Type B pancreatic cell (in vitro differentiated cells): ENCODE measurements at places on chromosomes 1 and 21.

DNA sequence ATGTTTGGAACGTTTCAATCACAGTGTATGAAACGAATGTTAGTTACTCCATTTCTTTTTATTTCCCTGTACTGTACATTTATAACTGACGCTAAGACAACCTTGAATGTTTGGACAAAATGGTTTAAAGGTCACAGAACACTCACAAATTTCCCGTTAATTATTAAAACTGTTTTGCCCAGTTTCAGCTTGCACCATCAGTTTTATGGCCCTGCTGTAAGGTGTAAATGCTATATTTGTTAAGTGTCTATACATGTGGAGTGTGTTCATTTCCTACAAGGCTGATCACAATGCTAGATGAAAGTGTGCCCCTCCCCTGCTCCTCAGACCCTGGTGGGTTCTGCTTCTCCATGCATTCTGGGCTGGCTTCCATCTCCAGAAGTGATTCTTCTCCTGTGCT, 57.9 kb upstream of the ETS2 start:
- no peak overlapping the region for H3K4me3 ChIP-seq
- peaks cover 6% of the 10 kb centered on the region for H3K4me1 ChIP-seq
- no peak for DNase-seq
- no peak overlapping the region for H3K27ac ChIP-seq
- H3K27me3 ChIP-seq = peaks cover 41% of the 10 kb centered on the region

DNA sequence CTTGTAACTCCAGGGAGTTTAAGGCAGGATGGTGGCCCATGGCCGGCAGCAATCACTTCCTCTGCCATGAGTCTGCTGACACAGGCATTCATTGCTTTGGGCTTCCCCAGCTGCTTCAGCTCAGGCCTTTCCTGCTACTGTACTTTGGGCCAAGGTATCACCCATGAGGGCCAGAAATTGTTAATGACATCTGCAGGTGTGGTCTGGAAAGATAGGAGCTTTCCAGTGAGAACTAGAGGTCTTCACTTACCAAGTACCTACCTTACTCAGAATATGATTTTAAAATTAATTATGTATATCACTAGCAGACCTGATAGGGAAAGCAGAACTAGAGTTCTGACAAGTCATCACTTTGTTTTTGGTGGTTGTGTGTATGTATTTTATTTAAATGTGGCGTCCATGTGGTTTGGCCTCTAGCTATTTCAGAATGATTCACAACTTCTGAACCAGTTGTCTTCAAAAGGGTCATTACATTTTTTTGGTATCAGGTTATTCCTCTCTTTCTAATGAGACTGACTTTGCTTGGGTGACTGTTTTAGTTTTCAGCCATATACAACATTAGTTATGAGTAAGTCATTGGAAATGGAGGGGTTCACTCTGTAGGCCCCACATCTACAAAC, 2.7 kb downstream of the RGL1 start:
- no peak for DNase-seq
- H3K27ac ChIP-seq = no peak overlapping the region
- H3K27me3 ChIP-seq = no peaks in the 10 kb centered on the region
- peak overlapping the region; percentile 95 for H3K4me3 ChIP-seq
- H3K36me3 ChIP-seq = peaks cover 28% of the 10 kb centered on the region

- peaks cover 8% of the 10 kb centered on the region for H3K27me3 ChIP-seq
- H3K36me3 ChIP-seq = no peaks in the 10 kb centered on the region
- no peaks in the 10 kb centered on the region for H3K4me1 ChIP-seq
- H3K27ac ChIP-seq = no peak overlapping the region
- H3K4me3 ChIP-seq = no peak overlapping the region
- no peak for DNase-seq
Observed at GRCh38 chr1:239954836-239955235, 136.8 kb upstream of the FMN2 start.

GRCh38 chr1:213698092-213698702, 289.6 kb upstream of the PROX1 start:
- no peaks in the 10 kb centered on the region for H3K4me1 ChIP-seq
- peaks cover 5% of the 10 kb centered on the region for H3K27me3 ChIP-seq
- no peaks in the 10 kb centered on the region for H3K36me3 ChIP-seq
- H3K27ac ChIP-seq = no peak overlapping the region
- DNase-seq = no peak

- no peak for DNase-seq
- H3K36me3 ChIP-seq = no peaks in the 10 kb centered on the region
- peaks cover 11% of the 10 kb centered on the region for H3K4me1 ChIP-seq
- H3K4me3 ChIP-seq = no peak overlapping the region
- no peaks in the 10 kb centered on the region for H3K27me3 ChIP-seq
Observed at GRCh38 chr1:170806961-170807360, 128.4 kb upstream of the MROH9 start.

DNA sequence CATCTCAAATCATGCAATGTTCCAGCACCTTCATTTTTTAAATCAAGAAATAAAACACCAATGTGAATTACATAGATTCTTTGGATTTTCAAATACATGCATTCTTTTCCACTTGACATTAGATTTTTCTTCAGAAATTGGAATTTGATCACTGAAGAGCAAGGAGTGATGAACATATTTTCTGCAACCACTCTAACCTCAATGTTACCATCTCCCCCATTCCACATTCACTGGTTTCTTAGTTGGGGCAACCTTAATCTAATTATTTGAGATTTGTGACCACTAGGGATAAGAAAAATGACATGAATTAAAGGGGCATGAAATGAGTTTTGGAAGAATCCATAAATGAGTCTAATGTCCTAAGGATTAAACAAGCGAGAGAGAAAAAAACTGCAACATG, 168.7 kb upstream of the NR5A2 start:
- no peak overlapping the region for H3K4me3 ChIP-seq
- no peaks in the 10 kb centered on the region for H3K36me3 ChIP-seq
- no peak overlapping the region for H3K27ac ChIP-seq
- H3K4me1 ChIP-seq = peaks cover 16% of the 10 kb centered on the region

- H3K27ac ChIP-seq = peak overlapping the region; percentile 73
- no peak for DNase-seq
- no peaks in the 10 kb centered on the region for H3K27me3 ChIP-seq
- peaks cover 13% of the 10 kb centered on the region for H3K4me1 ChIP-seq
Observed at GRCh38 chr1:110011527-110012041, 22.8 kb upstream of the STRIP1 start.

DNA sequence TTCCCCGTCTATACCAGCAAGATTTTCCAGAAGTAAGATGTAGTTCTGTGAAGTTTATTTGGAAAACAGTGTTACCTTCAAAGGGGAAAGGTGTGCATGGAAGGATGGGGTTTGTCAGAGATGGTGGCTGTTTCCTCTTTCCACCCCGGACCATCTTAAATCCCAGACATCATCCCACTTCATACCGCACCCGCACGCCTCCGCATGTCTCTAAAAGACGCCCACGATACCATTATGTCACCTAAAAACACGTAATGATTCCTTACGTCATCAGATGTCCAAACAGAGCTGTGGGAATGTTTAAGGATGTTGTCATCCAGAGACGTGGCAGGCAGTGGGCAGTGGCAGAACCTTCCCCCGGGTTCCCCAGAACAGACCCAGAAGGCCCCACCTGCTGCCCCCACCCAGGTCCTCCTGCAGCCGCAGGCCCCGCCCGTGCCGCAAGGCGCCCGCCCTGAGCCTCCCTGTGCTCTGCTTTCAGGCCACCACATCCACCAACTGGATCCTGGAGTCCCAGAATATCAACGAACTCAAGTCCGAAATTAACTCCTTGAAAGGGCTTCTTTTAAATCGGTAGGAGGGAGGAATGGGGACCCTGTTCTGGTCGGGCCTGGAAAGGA, 152.2 kb downstream of the PEX14 start:
- peaks cover 12% of the 10 kb centered on the region for H3K36me3 ChIP-seq
- H3K4me1 ChIP-seq = peaks cover 25% of the 10 kb centered on the region
- no peak overlapping the region for H3K4me3 ChIP-seq
- DNase-seq = no peak
- no peak overlapping the region for H3K27ac ChIP-seq

- no peak for DNase-seq
- H3K27me3 ChIP-seq = peaks cover 13% of the 10 kb centered on the region
Observed at GRCh38 chr21:36980280-36981048, 14.0 kb upstream of the HLCS start.

DNA sequence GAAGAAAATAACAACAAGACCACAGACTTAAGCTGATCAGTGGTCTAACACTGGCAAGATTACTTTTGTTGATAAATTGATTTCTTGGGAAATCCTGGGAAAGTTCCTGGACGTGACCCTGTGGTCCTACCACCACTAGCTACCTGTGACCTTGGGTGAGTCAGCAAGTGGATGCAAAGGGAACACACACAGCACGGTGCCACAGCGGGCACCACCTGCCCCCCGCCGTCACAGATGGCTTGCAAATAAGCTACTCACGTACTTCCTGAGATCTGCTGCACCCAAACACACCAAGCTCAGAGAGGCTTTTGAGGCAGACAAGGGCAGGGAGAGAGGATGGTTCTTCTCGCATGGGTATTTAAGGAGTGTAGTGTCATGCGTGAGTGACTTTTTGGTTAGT, 12.7 kb downstream of the CFAP298 start:
- no peaks in the 10 kb centered on the region for H3K27me3 ChIP-seq
- H3K4me1 ChIP-seq = no peaks in the 10 kb centered on the region
- H3K4me3 ChIP-seq = no peak overlapping the region
- no peak for DNase-seq

DNA sequence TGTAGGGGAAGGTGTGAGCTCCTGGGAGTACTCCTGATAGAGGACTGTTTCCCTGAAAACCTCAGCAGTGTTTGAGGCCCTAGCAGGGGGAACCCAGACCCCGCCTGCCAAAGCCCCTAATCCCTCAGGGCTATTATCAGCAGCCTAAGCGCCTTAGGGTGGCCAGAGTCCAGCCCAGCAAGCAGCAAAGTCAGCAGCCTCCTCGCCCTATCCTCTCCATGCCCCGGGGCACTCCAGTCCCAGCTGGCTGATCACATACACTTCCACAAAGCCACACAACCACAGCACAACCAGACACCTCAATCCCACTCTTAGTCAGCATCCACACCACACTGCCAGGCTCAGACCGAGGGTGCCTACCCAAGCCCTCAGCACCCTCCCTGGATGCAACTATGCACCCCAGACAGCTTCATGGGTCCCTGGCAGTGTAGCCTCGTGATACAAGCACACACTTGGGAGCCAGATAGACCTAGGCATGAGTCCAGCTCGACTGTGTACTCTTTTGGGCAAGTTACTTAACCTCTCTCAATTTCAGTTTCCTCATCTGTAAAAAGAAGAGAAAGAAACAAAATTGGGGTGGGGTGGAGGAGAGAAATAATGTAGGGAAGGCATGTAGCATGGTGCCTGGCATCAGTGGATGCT, 7.1 kb downstream of the IGSF9 start:
- no peaks in the 10 kb centered on the region for H3K27me3 ChIP-seq
- peaks cover 55% of the 10 kb centered on the region for H3K4me1 ChIP-seq
- peaks cover 17% of the 10 kb centered on the region for H3K36me3 ChIP-seq
- peak overlapping the region; percentile 64 for H3K4me3 ChIP-seq
- peak overlapping the region; percentile 56 for H3K27ac ChIP-seq
- no peak for DNase-seq

- peak overlapping the region; percentile 98 for H3K27ac ChIP-seq
- no peaks in the 10 kb centered on the region for H3K27me3 ChIP-seq
- H3K4me3 ChIP-seq = peak overlapping the region; percentile 67
- no peak for DNase-seq
Observed at GRCh38 chr1:182235952-182236650, 155.5 kb downstream of the GLUL start.

- peaks cover 29% of the 10 kb centered on the region for H3K27me3 ChIP-seq
- peaks cover 54% of the 10 kb centered on the region for H3K4me1 ChIP-seq
- H3K27ac ChIP-seq = no peak overlapping the region
- H3K4me3 ChIP-seq = no peak overlapping the region
- peaks cover 8% of the 10 kb centered on the region for H3K36me3 ChIP-seq
Observed at GRCh38 chr1:230123280-230124185, 56.5 kb downstream of the GALNT2 start.

- no peak for DNase-seq
- H3K4me3 ChIP-seq = no peak overlapping the region
- no peak overlapping the region for H3K27ac ChIP-seq
Observed at GRCh38 chr1:86089765-86090164, 66.8 kb downstream of the COL24A1 start.

GRCh38 chr1:207858281-207858680, 52.6 kb downstream of the CD34 start:
- H3K27ac ChIP-seq = no peak overlapping the region
- peaks cover 7% of the 10 kb centered on the region for H3K4me1 ChIP-seq
- H3K27me3 ChIP-seq = no peaks in the 10 kb centered on the region
- no peak overlapping the region for H3K4me3 ChIP-seq
- H3K36me3 ChIP-seq = no peaks in the 10 kb centered on the region

GRCh38 chr1:20578062-20578461, 10.8 kb upstream of the CDA start:
- H3K4me1 ChIP-seq = no peaks in the 10 kb centered on the region
- H3K36me3 ChIP-seq = no peaks in the 10 kb centered on the region
- no peak overlapping the region for H3K4me3 ChIP-seq
- H3K27ac ChIP-seq = no peak overlapping the region
- peaks cover 33% of the 10 kb centered on the region for H3K27me3 ChIP-seq

- no peaks in the 10 kb centered on the region for H3K27me3 ChIP-seq
- no peak for DNase-seq
- H3K27ac ChIP-seq = peak overlapping the region; percentile 26
- H3K4me1 ChIP-seq = peaks cover 23% of the 10 kb centered on the region
- no peaks in the 10 kb centered on the region for H3K36me3 ChIP-seq
Observed at GRCh38 chr1:2290595-2291510, 62.7 kb downstream of the SKI start.

DNA sequence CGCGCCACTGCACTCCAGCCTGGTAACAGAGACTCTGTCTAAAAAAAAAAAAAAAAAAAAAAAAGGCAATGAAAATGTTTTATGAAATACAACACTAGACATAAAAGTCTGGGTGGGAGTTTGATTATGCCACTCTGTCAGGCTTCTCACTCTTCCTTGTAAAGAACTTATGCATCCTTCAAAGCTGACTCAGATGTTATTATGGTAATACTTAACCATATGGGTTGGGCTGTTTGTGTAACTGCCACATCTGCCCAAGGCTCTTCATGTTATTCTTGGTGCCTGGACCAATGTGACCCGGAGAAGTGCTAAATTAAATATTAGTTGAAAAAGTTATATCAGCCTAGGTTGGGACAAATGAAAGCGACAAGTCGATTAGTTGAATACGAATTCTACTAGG, 23.8 kb downstream of the FAM89A start:
- H3K36me3 ChIP-seq = peaks cover 10% of the 10 kb centered on the region
- no peaks in the 10 kb centered on the region for H3K4me1 ChIP-seq
- H3K4me3 ChIP-seq = no peak overlapping the region
- no peak overlapping the region for H3K27ac ChIP-seq

DNA sequence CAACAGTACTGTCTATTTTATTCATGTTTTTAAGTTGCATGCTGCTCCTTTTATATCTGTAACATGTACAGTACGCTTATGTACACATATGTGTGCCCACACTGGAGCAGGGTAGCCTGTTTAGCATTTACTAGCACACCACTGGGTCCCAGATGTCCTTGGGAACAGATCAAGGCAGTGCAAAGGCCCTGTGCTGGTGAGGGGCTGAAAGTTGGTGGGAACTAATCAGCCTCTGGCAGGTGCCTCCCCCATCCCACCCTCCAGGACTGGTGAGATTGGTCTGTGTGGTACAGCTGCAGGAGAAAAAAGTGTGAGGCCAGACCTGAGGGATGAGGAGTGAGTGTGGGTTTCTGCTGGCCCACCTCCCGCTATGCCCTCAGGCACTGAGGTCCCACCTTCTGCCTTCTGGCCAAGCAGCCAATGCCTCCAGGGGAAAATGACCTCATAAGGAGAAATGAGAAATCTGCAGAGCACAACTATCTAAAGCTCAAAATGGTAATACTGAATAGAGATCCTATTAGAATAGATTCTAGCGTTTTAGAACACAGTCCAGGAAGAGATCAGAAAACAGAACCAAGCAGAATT, 58.9 kb downstream of the POFUT2 start:
- no peak for DNase-seq
- H3K4me3 ChIP-seq = no peak overlapping the region
- H3K36me3 ChIP-seq = no peaks in the 10 kb centered on the region
- peak overlapping the region; percentile 83 for H3K27ac ChIP-seq
- peaks cover 5% of the 10 kb centered on the region for H3K4me1 ChIP-seq

- H3K4me1 ChIP-seq = no peaks in the 10 kb centered on the region
- H3K27ac ChIP-seq = no peak overlapping the region
- no peaks in the 10 kb centered on the region for H3K27me3 ChIP-seq
Observed at GRCh38 chr1:2968471-2968881, 52.8 kb upstream of the ACTRT2 start.
